Cerebellum (tissue), 4 donors: ENCODE measurements at places on chromosomes 2 and 18. TPM values are rescaled to one million over a fixed set of nuclear protein-coding genes. Genes with fewer than 3 reads are reported as not detected.

TMEM182 gene
- total RNA-seq: 5.8 TPM

- no peak for DNase-seq
Observed at GRCh38 chr2:33197198-33197938, 250.6 kb downstream of the LTBP1 start.

DNA sequence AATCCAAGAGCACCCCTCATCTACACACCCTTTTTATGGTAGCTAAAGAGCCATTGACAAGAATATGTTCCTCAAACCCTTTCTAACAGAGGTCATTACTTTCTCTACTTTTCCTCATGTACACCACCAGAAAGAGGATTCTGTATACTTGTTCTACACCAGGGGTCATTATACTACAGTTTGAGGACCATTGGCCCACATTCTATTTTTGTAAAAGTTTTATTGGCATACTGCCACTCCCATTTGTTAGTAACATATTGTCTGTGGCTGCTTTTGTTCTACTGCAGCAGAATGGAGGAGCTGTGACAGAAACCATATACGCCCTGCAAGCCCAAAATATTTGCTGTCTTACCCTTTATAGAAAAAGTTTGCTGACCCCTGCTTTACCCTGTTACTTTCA is 14.3 kb downstream of the HTR2B start:
- no peak for DNase-seq

USP37 gene
- 31.1 TPM for total RNA-seq

GRCh38 chr2:196808083-196808665 is 981 bp downstream of the C2orf66 start:
- DNase-seq: no peak

- DNase-seq: no peak
Observed at GRCh38 chr2:205848601-205849000, 166.3 kb downstream of the NRP2 start.

DNA sequence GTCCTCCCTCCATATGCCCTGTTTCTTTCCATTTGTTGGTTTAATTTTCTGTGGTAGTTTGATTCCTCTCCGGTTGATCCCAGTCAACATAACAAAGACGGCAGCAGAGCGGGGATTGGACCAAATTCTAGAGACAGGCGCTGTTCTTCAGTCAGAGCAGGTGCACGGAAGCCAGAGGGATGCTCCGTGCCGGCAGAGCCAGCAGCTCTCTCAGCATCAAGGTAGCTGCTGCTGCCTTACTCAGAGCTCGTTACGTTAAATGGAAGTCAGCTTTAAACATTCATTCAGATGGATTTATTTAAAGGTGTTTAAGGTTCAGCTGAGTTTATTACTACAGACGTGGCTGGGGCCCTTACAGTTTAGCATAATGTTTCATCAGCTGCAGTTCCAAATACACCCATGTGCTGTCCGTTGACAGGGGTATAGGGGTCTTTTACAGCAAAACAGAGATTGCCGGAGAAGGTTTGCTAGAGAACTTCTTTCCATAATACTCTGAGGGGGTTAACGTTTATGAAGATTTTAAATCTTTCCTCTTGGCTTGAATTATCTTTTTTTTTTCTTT is 497.2 kb upstream of the PIK3C3 start:
- no peak for DNase-seq

DNA sequence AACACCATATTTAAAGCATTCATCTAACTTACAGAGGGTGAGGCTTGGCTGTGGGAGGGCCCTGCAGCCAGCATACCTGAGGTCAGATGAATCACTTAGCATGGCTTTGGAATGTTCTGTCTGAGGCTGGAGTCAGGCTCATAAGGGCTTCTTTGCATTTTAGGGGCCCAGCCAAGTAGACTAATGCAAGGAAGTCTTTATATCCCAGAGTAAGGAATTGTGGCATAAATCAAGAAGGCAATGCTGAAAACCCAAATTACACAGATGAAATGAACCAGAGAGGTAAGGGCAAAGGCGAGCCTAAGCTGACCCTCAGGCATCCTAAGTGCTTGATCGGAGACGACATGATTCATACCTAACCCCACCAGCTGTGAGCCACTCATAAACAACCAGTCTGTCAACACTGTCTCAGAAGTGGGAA is 383.6 kb downstream of the DCC start:
- no peak for DNase-seq

RIT2 gene
- total RNA-seq: 9.5 TPM

DNA sequence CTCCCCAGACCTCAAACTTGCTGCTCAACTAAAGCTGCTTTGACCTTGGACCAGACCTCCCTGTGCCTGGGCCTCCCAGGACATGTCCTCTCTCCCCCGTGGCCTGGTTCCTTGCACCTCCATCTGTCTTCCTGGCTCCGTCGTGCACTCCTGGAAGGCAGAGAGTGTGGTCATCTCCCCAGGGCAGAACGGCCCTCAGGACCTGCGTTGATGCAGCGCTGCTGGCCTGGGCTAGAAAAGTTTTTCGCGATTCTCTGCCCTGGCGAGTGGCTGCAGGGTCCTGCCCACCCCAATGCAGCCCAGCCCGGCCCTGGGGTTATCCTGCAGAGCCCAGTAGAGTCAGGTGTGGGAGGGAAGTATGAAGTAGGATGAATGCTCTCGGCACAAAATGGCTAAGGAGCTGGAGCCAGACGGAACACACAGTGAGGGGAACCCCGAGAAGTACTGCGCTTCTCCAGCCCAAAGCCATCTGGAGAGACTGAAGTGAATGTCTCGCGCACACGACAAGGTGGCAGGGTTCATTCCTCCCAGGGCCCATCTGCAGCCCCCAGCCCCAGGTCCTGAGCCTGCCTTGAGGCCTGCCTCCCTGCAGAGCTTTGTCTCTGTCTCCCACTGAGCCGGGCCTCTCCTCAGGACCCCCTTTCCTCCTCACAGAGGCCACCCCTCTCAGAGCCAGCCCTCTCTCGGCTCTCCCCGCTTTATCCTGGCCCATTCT is 41.7 kb downstream of the ATOH8 start:
- DNase-seq: peak; percentile 33

GRCh38 chr2:26642429-26642828 is 1.3 kb upstream of the CIB4 start:
- DNase-seq: no peak

GRCh38 chr2:25333981-25334380 is 7.7 kb downstream of the DNMT3A start:
- DNase-seq: no peak

LONRF2 gene
- total RNA-seq: 36.1 TPM

TEKT4 gene
- 0.27 TPM for total RNA-seq

DNA sequence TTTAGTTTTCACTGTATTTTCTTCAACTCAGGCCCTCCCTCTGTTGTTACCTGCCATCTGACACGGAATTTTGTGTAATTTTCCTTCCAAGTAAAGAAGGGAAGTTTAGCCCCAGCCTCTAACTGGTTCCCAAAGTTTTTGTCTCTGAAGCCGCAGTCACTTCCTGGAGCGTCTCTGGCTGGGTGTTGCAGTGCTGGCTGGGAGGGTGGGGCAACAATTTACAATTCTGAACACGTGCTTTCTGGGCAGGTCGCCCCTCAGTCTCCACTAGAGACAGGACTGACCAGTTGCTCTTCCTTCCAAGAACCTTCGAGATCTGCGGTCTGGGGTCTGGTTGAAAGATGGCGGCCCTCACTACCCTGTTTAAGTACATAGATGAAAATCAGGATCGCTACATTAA is 3.5 kb downstream of the CNDP2 start:
- DNase-seq: no peak

DNA sequence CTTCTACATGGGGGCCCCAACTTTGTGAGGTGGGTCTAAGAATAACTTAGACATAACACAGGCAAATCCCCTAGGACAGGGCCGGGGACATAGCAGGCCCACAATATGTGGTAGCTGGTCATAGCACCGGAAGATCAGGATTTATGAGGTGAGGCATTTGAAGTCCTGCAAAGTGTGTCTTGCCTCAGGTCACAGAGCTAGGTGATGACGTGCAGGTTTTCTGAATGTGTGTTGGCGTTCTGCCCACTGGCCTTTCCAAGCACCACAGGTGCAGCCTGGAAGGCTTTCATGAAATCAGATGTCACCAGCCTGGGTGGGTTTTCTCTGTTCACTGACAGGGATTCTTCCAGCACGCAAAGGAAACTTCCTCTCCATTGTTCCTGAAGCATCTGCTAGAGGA is 119.1 kb downstream of the LRATD1 start:
- DNase-seq: no peak

- DNase-seq: no peak
Observed at GRCh38 chr18:65632236-65632635, 118.6 kb upstream of the CDH7 start.

DNA sequence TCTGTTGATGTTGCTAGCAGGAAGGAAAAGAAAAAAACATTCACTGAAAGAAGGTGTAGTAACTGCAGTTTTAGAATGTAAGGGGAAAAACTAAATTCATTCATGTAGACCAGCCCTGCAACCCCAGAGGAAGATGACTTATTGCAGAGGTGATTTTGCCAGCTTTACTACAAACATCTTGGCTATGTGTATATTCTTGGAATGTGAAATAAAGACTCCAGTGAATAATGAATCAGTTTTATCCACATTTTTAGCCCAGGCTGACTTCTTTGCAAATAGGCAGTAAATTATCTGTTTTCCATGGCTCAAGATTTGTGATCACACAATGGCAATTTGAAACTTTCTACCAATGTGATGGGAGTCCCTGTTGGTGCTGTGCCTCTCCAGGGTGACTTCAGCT is 206.1 kb upstream of the SETBP1 start:
- no peak for DNase-seq

DNA sequence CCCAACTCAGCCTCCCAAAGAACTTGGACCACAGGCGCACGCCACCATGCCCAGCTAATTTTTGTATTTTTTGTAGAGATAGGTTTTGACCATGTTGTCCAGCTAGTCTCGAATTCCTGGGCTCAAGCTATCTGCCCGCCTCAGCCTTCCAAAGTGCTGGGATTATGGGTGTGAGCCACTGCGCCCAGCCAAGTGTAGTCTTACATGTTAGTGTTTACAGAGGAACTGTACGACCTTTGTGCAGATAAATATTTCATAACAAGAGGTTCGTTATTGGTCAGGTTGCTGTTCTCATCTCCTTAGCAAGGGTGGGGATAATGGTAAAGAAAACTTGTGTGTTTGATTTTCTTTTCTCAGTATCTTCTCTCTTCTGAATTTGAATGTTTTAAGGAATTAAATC is 46.5 kb downstream of the RALBP1 start:
- DNase-seq: no peak

ATP6V1C2 gene
- total RNA-seq: 1.5 TPM

GRCh38 chr2:205959521-205959920 is 126.5 kb downstream of the INO80D start:
- DNase-seq: no peak

GRCh38 chr18:48049757-48050156 is 119.3 kb upstream of the SMAD2 start:
- DNase-seq: no peak

GRCh38 chr18:9353596-9353995 is 19.0 kb downstream of the TWSG1 start:
- DNase-seq: no peak

DNA sequence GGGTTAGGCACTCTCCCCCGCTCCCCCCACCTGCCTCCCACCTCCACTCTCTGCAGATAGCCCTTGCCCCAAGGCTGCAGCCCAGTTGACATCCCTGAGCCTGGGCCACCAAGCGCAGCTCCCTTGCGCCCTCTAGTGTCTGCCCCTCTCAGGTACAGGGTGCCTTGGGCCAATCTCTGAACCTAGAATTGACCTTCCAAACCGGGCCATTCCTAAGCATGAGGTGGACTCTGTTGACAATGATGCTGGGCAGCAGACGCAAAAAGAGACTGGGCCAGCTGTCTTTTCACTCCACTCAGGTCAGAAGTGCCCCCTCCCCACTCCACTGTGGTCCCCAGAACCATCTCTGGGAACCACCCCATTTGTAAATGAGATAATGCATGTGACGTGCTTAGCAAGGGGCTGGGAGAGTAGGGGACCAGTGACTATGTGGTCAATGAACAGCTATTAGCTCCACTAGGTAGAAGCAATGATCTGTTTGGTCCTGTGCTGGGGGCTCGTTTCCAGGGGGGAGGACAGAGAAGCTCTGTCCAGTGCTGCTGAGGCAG is 43.3 kb upstream of the PLB1 start:
- DNase-seq: peak; percentile 7

CWC22 gene
- 19.5 TPM for total RNA-seq

DNA sequence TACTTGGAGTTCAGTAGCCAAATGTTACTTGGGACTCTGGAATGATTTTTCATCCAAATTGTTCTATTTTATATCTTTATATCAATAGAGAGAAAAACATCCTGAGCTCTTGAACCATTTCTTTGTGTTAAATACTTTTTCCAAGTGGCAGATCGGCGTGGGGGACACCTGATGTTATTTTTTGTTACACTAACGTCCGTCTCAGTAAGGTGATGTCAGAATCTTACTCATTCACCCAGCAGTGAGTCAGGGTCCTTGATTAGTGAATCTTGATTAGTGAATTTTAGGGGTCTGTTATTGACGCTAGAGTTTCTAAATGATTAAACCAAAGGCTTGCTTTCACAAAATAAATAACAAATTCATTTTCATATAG is 1.7 kb downstream of the MIB1 start:
- DNase-seq: no peak

DNA sequence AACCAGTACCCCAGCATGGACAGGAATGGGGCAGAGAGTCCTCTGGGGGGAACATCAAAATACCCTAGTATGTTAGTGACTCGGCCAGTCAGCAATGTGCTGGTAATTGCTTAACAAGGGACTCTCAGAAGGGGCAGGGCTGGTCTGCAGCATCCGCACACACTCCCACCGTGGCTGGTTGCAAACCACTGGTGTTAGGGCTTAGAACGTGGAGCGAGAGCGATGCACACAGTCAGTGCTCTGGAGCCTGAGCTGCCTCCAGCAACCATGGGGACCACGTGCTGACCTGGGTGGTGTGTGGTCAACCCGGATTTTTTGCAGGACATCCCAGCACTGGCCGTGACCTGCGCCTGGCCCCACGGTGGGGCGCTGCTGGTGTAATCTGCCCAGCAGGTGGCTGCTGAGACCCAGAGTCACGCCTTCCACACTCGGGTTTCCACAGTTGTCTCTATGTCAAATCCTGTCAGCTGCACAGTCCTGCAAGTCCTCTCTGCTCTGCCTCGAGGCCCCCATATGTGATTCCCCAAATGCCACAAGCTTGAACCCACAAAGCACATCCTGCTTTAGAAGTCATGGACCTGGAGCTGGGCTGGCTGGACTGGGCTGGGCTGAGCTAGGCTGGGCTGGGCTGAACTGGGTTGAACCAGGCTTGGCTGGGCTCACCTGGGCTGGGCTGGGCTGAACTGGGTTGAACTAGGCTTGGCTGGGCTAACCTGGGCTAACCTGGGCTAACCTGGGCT is 50.6 kb upstream of the GPC1 start:
- no peak for DNase-seq

SELENOI gene
- total RNA-seq: 48.8 TPM

- DNase-seq: no peak
Observed at GRCh38 chr18:74149878-74150277, 1.6 kb downstream of the TIMM21 start.

IL1B gene
- total RNA-seq: 1.1 TPM

MALL gene
- 2.4 TPM for total RNA-seq

PLEK gene
- 2.7 TPM for total RNA-seq

GRCh38 chr2:5473635-5474034 is 218.5 kb upstream of the SOX11 start:
- DNase-seq: no peak

- no peak for DNase-seq
Observed at GRCh38 chr2:96772903-96773671, 12.4 kb downstream of the CNNM4 start.

GRCh38 chr2:237143676-237144440 is 58.2 kb downstream of the COPS8 start:
- no peak for DNase-seq

GRCh38 chr18:44521668-44522022 is 159.0 kb upstream of the SETBP1 start:
- no peak for DNase-seq
